CD14-positive monocyte (primary cell): ENCODE measurements at places on chromosomes 16 and 17.

DNA sequence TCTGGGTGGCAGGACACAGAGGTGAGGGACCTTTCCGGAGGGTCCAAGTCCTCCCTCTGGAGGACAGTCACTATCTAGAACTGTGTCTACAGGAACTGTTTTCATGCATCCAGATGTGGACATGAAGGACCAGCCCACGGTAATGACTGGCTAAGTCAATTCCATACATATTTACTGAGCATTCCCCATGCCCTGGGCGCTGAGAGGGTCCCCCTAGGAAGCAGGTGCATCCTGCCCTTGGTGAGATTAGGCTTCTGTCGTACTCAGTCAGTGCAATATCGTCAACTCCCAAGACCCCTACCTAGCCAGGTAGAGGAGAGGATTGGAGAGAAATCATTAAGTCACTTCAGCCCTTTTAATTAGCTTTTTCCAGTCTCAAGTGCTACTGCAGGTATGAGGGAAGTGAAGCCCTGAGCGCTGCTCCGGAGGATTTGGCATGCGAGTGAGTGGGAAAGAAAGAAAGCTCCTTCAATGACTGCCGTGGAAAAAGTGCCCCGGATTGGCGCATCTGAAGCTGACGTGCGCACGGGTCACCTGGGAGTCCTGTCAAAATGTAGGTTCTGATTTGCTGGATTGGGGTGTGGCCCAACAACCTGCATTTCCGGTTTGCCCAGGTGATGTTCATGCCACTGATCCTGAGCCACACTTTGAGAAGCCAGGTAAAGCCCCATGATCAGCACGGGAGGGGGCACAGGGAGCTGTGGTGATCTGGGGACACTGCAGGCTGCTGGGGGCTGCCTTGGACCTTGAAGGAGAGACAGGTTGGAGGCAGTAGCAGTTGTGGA, 367.4 kb upstream of the TNRC6C start:
- no peak for DNase-seq
- H3K27me3 ChIP-seq: no peaks in the 10 kb centered on the region
- H3K36me3 ChIP-seq: no peaks in the 10 kb centered on the region
- H3K4me3 ChIP-seq: no peak overlapping the region
- no peaks in the 10 kb centered on the region for H3K4me1 ChIP-seq
- no peak overlapping the region for H3K27ac ChIP-seq

DNA sequence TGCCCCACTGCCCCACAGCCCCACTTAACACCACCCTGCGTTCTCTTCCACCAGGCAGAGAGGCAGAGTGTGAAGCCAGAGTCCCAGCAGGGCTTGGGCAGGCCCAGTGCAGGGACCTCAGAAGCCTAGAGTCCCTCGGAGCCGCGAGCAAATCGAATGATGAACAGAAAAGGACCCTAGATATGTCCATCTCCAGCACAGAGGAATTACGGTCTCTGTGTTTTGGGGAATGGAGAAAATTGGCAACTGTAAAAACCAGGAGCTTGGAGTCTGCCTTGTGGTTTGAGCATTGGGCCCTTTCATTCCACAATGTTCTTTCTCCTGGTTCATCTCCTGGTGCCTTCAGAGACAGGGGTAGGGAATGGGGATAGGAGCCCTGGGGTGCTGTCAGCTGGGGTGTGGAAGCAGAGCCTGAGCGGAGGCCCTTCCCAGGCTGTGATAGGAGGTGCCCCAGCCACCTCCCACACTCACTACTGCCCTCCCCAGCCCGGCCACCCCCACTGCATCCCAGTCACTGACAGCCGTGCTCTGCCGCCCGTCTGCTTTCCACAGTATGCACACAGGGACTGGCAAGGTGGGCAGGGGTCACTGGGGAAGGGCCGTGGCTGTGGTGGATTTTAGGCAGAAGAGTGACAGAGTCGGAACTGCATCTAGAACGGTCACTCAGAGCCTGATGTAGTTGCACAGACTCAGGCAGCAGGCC, 26.7 kb downstream of the TBX4 start:
- DNase-seq: no peak
- H3K36me3 ChIP-seq: no peaks in the 10 kb centered on the region
- H3K4me1 ChIP-seq: no peaks in the 10 kb centered on the region
- H3K27ac ChIP-seq: no peak overlapping the region

GRCh38 chr16:21722771-21723455, 59.1 kb downstream of the OTOA start:
- no peaks in the 10 kb centered on the region for H3K27me3 ChIP-seq
- H3K4me1 ChIP-seq: no peaks in the 10 kb centered on the region
- DNase-seq: no peak
- H3K36me3 ChIP-seq: no peaks in the 10 kb centered on the region
- H3K27ac ChIP-seq: no peak overlapping the region
- H3K4me3 ChIP-seq: no peak overlapping the region

DNA sequence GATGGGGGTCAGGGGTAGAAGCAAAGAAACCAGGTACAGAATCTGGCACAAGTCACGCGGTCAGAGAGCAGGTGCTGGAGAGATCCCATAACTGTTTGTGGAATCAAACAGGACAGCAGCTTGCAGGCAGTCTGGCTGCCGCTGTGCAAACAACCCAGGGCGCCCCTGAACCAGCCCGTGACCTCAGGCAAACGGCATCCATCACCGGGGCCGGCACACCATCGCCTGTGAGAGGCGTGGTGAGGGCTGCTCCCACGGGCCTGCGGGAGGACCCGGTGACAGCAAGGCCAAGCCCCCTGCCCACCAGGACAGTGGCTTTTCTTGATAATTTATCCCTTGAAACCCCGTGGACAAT, 47.9 kb downstream of the CBFA2T3 start:
- H3K4me3 ChIP-seq: no peak overlapping the region
- H3K36me3 ChIP-seq: peaks cover 16% of the 10 kb centered on the region
- no peak for DNase-seq
- no peaks in the 10 kb centered on the region for H3K4me1 ChIP-seq
- no peak overlapping the region for H3K27ac ChIP-seq
